ENCODE measurements at places on chromosomes 6 and 20. TPM values are rescaled to one million over a fixed set of nuclear protein-coding genes. Genes with fewer than 3 reads are reported as not detected.

- DNase-seq: no peak
- H3K4me1 ChIP-seq: no peaks in the 10 kb centered on the region
- H3K4me3 ChIP-seq: no peak overlapping the region
- no peaks in the 10 kb centered on the region for H3K27me3 ChIP-seq
- H3K27ac ChIP-seq: no peak overlapping the region
Measured at GRCh38 chr6:91877994-91878393, 1291.1 kb upstream of the MAP3K7 start.

DNA sequence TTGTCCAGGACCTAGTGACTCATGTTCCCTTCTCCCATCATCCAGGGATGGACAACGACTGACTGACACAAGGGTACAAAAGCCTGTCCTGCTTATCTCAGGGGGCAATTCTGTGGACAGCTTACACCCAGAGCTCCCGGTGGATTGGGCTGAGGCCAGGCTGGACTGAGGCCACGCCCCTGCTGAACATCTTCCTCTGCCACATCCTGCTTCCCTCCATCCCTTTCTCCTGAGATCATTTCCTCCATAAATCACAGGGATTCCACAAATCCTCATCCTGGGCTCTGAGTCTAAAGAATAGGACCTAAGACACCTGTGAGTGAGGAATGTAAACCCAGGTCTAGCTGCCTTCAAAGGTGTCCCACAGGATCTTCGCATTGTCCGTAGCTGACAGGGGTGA is 30.4 kb upstream of the RNF24 start:
- H3K4me1 ChIP-seq: no peaks in the 10 kb centered on the region
- H3K4me3 ChIP-seq: no peak overlapping the region
- no peak overlapping the region for H3K27ac ChIP-seq

GRCh38 chr6:6600875-6601274 is 12.4 kb downstream of the LY86 start:
- no peak overlapping the region for H3K4me3 ChIP-seq
- H3K4me1 ChIP-seq: no peaks in the 10 kb centered on the region
- H3K27me3 ChIP-seq: no peaks in the 10 kb centered on the region

- DNase-seq: no peak
- no peaks in the 10 kb centered on the region for H3K27me3 ChIP-seq
Measured at GRCh38 chr6:17813542-17813941, 106.8 kb upstream of the NUP153 start.

- no peak overlapping the region for H3K27ac ChIP-seq
- peak overlapping the region; percentile 98 for H3K4me3 ChIP-seq
- peaks cover 12% of the 10 kb centered on the region for H3K4me1 ChIP-seq
- DNase-seq: peak; percentile 54
- H3K27me3 ChIP-seq: no peaks in the 10 kb centered on the region
- peaks cover 6% of the 10 kb centered on the region for H3K36me3 ChIP-seq
Measured at GRCh38 chr20:63215101-63216040, 560 bp downstream of the YTHDF1 start.

DNA sequence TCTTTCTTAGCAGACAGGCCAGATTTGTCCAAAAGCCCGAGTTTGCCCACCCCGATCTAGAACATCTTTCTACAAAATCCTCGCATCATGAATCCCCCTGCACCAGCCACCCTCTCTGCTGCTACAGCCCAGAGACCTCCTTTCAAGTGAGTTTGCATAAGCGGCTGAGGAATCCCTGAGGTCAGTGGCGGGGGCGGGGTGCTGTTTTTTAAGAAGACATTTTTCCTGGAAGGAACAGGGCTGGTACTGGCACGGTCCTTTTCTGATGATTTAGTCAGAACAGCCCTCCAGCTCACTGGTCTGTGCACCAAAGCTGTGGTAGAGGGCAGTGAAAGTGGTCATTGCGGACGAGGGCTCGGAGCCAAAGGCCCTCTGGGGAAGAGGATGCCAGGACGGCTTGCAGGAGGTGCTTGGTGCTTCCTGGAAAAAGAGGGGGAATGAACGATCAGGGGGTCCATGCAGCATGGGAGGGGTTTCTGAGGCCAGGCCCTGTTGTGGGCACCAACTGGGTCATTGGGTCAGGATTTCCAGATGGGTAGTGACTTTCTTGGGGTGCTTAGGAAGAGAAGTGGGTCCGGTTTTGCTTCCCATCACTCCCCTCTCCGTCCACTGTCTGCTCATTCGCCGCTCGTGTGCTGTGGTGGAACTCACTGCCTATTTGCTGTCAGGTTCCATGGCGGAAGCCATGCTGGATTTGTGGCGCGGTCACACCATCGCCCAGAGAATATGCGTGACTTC is 50.4 kb downstream of the GNAS-AS1 start:
- peak; percentile 52 for DNase-seq
- H3K27ac ChIP-seq: no peak overlapping the region
- H3K36me3 ChIP-seq: no peaks in the 10 kb centered on the region
- H3K27me3 ChIP-seq: no peaks in the 10 kb centered on the region
- H3K4me3 ChIP-seq: no peak overlapping the region

GRCh38 chr6:109117346-109118035 is 22.2 kb downstream of the CEP57L1 start:
- H3K36me3 ChIP-seq: no peaks in the 10 kb centered on the region
- no peak for DNase-seq
- H3K4me1 ChIP-seq: no peaks in the 10 kb centered on the region
- no peak overlapping the region for H3K4me3 ChIP-seq
- no peaks in the 10 kb centered on the region for H3K27me3 ChIP-seq

DNA sequence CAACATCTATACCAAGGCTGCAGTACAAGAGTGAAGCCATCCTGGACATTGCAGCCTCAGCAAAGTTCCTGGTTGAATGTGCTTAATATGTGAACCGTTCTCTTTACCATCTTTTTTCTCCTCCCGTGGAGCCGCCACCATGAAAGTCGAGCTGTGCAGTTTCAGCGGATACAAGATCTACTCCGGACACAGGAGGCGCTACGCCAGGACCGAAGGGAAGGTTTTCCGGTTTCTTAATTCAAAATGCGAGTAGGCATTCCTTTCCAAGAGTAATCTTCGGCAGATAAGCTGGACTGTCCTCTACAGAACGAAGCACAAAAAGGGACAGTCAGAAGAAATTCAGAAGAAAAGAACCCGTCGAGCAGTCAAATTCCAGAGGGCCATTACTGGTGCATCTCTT is 8.4 kb upstream of the LINC00237 start:
- H3K27ac ChIP-seq: no peak overlapping the region
- H3K4me3 ChIP-seq: no peak overlapping the region
- no peak for DNase-seq
- peaks cover 6% of the 10 kb centered on the region for H3K4me1 ChIP-seq
- peaks cover 14% of the 10 kb centered on the region for H3K27me3 ChIP-seq

- no peak overlapping the region for H3K27ac ChIP-seq
- peaks cover 23% of the 10 kb centered on the region for H3K4me1 ChIP-seq
- H3K27me3 ChIP-seq: no peaks in the 10 kb centered on the region
- no peak overlapping the region for H3K4me3 ChIP-seq
- DNase-seq: no peak
Measured at GRCh38 chr6:4916954-4917561, 86.8 kb downstream of the RPP40 start.

DNA sequence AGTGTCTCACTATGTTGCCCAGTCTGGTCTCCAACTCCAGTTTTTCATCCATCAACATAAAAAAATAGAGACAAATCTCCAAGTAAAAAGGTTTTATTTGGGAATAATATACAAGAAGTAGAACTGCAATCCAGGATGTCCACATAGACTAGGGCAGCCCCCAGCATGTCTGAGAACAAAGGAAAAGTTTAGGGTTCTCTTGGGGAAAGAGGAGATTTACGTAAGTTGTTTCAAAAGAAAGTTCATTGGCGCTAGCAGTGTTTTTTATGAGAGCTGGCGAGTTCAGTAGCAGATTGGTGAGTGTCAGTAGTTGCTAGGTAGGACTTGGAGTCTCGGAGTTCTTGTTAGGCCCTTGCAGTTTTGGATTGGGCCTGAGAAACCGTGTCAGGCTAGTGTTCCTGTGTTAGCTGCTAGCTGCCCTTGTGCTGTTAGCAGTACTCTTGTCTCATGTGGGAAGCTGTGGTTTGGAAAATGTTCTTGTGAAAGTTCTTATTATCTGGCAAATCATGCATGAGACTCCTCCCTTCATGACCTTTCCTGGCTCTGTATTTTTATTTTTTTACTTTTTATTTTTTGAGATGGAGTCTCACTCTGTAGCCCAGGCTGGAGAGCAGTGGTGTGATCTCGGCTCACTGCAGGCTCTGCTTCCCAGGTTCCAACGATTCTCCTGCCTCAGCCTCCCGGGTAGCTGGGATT is 24.7 kb downstream of the TTLL9 start:
- no peaks in the 10 kb centered on the region for H3K36me3 ChIP-seq
- H3K4me3 ChIP-seq: no peak overlapping the region
- no peaks in the 10 kb centered on the region for H3K27me3 ChIP-seq
- DNase-seq: peak; percentile 37
- H3K4me1 ChIP-seq: no peaks in the 10 kb centered on the region

DNA sequence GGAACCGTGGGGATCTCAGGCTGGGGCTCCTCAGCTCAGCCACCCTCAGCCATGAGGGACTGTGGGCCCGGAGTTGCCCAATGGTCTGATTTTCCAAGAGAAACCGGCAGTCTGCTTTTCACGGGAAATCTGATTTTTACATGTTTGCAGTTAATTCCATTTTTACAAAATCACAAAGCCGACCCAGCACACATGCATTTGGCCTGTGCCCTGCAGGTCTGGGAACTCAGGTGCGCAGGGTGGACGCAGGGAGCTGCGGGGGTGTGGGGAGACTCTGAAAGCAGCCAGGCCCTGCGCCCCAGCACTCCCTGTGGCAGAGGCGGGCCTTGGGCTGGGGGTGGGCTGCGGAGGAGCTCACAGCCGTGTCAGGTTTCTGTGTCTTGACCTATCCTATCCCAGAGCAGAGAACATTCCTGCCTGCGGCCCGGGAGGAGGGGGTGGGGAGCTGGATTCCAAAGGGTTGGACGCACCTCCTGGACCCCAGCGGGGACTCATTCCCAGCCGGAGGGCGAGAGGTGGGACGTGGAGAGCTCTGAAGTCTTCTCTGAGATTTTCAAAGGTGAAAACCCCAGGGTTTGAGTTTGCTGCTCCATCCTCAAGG is 60.6 kb downstream of the ADNP start:
- no peaks in the 10 kb centered on the region for H3K27me3 ChIP-seq
- DNase-seq: peak; percentile 95
- peaks cover 24% of the 10 kb centered on the region for H3K4me1 ChIP-seq
- peak overlapping the region; percentile 48 for H3K4me3 ChIP-seq
- H3K27ac ChIP-seq: peak overlapping the region; percentile 79

- no peaks in the 10 kb centered on the region for H3K27me3 ChIP-seq
- no peaks in the 10 kb centered on the region for H3K36me3 ChIP-seq
- H3K4me1 ChIP-seq: peaks cover 5% of the 10 kb centered on the region
- H3K4me3 ChIP-seq: no peak overlapping the region
- H3K27ac ChIP-seq: no peak overlapping the region
- no peak for DNase-seq
Measured at GRCh38 chr6:8623441-8623840, 188.1 kb upstream of the SLC35B3 start.

Gene TGM2
- total RNA-seq: 0.22 TPM

Gene TINAG
- not detected for total RNA-seq

Gene PKIB
- total RNA-seq: 153 TPM

Gene SLA2
- total RNA-seq: 0.21 TPM

Gene LY6G6C
- not detected for total RNA-seq

Gene GABBR1
- total RNA-seq: 37.4 TPM

Gene LRRN4
- not detected for total RNA-seq

Gene SLC17A4
- total RNA-seq: not detected

Gene ADGRF5
- total RNA-seq: not detected

Gene TP53TG5
- not detected for total RNA-seq

Gene TGM3
- 0.31 TPM for total RNA-seq

Gene RAB32
- total RNA-seq: 6.6 TPM

Gene LST1
- not detected for total RNA-seq
